Fibroblast of skin of left biceps (primary cell): ENCODE measurements at places on chromosomes 4 and X.

- DNase-seq = no peak
Observed at GRCh38 chrX:136019226-136019625, 34.0 kb downstream of the SLC9A6 start.

- DNase-seq = no peak
Observed at GRCh38 chrX:40973619-40974018, 111.6 kb upstream of the USP9X start.

DNA sequence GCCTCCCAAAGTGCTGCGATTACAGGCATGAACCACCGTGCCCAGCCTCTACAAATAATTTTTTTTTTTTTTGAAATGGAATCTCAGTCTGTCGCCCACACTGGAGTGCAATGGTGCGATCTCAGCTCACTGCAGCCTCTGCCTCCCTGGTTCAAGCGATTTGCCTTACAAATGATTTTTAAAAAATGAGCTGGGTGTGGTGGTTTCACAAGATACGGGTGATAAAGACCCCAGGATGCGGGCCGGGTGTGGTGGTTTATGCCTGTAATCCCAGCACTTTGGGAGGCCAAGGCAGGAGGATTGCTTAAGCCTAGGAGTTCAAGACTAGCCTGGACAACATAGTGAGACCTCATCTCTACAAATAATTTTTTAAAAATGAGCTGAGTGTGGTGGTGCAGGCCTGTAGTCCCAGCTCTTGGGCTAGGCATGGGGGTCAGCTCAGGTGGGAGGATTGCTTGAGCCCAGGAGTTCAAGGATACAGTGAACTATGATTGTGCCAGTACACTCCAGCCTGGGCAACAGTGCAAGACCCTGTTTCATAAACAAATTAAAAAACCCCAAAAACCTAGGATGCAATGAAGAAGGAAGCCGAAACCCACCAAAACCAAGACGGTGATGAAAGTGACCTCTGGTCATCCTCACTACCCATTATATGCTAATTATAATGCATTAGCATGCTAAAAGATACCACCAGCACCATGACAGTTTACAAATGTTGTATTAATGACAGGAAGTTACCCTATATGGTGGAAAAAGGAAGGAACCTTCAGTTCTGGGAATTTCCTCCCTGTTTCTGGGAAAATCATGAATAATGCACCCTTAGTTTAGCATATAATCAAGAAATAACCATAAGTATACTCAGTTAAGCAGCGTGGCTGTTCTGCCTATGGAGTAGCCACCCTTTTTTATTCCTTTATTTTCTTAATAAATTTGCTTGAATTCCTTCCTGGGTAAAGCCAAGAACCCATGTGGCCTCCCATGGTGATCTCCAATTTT lies 27.7 kb downstream of the PDGFRA start:
- DNase-seq = no peak

GRCh38 chrX:134435894-134436293 lies 24.1 kb upstream of the HPRT1 start:
- no peak for DNase-seq

- no peak for DNase-seq
Observed at GRCh38 chr4:110073053-110073845, 125.2 kb downstream of the ELOVL6 start.
